CD4-positive, alpha-beta T cell treated with Interleukin-21 for 1 hour (primary cell): ENCODE measurements at places on chromosomes 16 and 17.
A peak's percentile ranks its signal among the peaks of the same experiment; 100 is the strongest.

GRCh38 chr17:44137891-44138709 lies 3.6 kb upstream of the HROB start:
- no peak for DNase-seq

DNA sequence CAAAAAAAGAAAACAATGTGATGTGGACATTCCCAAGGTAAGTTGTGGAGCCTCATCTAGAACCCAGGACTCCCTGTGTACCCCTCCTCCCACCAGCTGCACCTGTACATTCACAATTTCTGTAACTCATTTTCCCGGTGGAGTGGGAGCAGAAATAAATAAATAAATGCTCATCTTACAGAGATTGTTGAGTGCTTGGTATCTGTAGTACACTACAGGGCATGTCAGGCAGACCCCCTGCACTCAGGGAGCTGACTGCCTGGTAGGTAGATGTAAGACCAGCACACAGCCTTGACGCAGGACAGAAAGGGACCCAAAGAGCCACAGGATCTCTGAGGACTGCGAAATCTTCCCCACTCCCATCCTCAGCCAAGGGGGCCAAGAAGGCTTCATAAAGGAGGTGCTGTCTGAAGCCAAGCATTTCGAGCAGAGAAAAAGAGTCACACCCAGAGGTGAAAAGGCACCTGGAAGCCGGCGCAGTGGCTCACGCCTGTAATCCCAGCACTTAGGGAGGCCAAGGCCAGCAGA lies 6.5 kb downstream of the EIF1 start:
- no peak for DNase-seq

DNA sequence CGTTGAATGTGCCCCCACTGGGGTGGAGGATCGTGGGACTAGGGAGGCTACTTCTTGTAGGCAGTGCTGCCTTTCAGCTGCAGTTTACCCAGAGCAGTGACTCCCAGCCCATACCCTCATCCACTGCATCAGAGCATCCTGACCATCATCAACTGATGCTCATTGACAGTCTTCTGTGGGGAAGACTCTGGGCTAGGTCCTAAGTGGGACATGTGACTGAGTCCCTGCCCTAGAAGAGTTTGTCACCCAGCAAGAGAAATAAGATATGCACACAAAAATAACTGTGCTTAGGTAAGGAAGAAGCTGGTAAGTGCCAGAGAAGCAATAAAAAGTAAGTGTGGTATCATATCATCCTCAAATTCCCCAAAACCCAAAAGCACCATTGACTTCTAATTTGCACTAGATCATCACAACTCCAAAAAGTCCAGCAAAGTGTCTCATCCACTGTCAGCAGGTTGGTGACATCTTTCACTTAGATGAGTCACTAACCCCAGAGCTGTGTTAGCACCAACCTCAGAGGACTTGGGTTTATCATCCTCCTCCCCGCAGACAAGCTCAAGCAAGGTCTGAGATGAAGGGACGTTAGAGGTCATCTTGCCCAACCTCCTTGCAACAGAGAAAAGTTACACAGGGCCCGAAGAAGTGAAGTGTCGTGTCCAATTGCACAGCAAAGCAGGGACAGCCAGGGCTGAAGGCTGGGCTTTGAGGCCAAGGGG lies 99.0 kb downstream of the CCDC182 start:
- no peak for DNase-seq

DNA sequence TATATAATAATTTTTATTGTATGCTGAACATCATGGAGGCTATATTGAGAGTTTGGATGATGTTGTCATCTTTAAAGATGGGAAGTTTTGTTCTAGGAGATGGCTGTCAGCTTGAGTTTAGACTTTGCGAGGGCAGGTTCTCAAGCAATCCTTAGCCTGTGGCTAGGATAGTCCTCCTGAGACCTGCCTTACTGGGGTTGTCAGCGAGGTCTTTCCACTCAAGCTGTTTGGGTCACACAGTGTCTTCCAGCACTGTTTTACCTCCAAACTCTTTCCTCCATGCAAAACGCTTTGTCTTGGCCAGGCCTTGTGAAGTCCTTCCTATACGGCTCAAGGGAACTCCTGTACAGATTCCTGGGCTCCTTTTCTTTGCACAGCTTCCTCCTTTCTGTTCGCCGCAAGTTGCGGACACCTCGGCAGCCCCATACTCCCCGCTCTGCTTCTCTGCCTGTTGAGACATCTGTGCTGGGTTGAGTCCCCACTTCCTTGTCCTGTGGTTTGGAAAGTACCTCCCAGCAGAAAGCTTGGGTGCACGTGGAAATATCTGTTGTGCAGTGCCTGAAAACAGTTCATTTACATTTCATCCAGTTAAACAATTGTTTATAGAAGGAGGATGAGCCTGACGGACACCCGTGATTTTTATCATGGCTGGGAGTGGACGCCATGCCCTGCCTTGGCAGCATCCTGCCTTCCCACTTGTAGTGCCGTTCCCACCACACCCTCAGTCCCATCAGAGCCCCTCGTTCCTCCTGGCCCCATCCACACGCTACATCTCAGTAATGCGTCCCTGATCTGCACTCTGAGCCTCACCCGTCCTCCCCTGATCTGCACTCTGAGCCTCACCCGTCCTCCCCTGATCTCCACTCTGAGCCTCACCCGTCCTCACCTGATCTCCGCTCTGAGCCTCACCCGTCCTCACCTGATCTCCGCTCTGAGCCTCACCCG lies 55.0 kb upstream of the CBFA2T3 start:
- peak; percentile 71 for DNase-seq
